ENCODE measurements at places on chromosomes 4 and X.

- no peak for DNase-seq
Measured at GRCh38 chrX:37580080-37580479, 8.6 kb downstream of the LANCL3 start.

- no peak for DNase-seq
Measured at GRCh38 chrX:36650622-36651021, 357.5 kb upstream of the FAM47C start.

GRCh38 chr4:132214519-132214918, 934.6 kb upstream of the PCDH10 start:
- no peak for DNase-seq

DNA sequence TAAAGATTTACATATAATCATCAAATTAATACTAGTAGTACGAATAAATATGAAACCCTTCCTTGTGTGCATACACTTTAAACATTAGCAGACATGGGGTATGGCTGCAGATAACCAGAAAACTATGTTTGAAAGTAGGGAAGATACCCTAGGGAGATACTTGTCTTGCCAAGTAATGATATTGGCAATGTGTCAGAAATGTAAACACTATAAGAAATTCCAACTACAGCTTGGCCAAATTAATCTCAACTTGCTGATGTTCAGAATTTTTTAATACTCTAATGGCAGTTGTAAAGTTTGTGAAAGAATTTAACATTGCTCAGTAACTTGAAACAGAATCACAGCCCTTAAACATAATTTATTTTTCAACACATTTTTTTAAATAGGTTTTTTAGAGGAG, 27.4 kb upstream of the HPGD start:
- peak; percentile 22 for DNase-seq

DNA sequence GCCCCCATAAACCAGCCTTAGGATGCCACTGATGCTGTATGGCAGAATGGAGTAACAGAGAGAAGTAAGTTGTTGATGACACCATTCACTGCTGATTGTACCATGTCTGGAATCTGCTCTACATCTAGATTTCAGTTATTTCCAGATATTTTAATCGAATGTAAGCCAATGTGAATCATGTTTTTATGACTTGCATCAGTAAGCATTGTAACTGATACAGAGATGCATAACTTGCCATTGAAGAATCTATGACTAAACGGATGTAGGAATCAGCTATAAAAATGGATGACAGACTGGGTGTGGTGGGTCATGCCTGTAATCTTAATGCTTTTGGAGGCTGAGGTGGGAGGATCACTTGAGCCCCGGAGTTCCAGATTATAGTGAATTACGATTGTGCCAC, 161.0 kb upstream of the GATB start:
- DNase-seq: no peak

DNA sequence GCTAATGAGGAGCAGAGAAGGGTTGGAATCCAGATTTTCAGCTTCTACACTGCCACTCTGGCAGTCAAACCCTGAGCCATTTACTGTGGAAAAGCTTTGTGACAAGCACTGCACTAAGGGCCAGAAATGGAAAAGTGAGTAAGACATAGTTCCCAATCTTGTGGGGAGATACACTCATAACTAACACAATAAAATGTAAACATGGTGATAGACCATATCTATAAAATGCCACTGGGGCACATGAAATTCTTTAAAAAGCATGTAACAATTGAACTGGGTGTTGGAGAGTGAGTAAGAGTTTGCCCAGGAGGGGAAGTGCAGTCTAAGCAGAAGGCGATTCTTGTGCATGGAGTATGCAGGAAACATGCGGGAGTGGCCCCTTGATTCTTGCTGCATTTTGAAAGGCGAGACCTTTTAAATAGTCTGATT, 32.0 kb upstream of the ANXA5 start:
- no peak for DNase-seq

- no peak for DNase-seq
Measured at GRCh38 chrX:2960861-2961515, 31.8 kb upstream of the ARSD start.

- no peak for DNase-seq
Measured at GRCh38 chr4:151688003-151688784, 72.6 kb downstream of the GATB start.

DNA sequence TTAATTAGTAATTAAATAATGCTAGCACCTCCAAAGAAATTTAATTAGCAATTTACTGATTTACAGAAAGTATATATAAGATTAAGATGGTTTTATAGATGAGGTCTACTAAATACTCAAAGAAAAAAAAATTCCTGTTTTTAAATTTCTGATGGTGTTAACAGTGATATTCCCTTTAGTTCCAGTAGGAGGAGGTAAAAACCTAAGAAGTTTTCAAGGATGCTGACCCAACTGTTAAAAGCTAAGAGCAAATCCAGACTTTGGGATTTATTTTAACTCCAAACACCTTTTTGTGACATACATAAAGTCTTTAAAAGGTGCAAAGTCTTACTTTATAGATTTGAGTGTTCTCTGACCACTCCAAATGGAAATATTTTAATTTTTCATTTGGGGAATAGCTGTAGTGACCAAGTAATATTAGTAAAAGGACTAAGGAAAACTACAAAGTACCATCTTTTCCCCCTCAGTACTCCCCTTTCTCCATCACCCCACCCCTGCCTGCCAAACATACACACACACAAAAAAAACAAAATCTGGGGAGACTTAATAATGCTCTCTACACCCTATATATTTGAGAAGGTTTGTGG, 34.2 kb upstream of the CSN1S1 start:
- DNase-seq: no peak

DNA sequence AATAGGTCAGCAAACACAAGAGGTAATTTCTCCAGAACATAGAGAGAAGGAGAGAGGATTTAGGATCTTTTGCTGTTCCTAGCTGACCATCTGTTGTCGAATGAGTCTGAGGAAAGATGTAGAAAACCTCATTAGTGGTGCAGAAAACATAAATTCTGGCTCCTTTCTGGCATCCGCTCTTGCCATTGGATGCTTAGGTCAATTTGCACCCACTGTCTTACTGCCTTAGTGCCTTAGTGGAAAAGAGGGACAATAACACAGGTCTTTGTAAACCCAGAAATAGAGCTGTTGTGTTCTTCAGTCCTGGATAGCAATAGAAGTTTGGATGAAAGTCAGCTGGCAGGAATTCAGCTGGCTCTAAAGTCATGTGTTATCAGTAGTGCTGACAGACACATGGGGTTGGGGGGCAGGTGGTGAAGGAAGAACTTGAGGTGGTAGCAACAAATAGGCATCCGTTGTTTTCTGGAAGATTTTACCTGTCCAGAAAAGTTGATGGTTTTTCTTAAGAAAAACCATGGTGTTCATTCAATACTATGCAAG, 78.2 kb downstream of the GLRA2 start:
- DNase-seq: no peak

DNA sequence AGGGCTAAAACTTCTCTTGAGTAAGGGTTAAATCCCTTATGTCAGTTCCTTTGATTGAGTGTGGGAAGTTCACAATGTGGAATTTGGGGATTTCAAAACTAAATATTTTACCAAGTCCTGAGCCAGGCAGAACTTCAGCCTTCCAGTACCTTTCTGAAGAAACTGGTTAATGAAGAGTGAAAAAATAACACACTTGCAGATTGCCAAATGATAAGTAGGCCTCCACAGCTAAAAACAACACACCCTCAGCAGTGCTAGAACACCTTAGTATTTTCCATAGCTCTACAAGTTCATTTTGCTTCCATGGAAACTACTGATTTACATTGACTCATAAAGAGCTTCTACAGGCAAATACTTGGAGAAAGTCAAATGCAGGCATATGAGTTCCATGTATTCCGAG, 326.8 kb downstream of the ZNF674 start:
- no peak for DNase-seq

GRCh38 chr4:126678618-126679017, 954.1 kb upstream of the INTU start:
- DNase-seq: no peak

GRCh38 chr4:177225605-177226004, 84.1 kb upstream of the NEIL3 start:
- no peak for DNase-seq

DNA sequence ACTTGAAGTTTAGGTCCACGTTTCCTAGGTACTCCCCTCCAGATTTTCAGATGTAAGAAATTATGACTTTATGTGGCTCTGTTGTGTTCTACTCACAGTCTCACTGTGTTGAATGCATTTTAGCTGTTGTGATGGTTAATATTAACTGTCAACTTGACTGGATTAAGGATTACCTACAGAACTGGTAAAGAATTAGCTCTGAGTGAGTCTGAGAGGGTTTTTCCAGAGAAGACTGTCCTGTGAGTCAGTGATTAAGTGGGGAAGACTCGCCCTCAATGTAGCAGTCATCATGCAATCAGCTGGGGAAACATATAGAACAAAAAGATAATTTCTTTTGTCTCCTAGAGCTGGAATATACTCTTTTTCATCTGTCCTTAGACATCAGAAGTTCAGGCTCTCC, 493.4 kb downstream of the ACTRT1 start:
- DNase-seq: no peak

GRCh38 chrX:24204331-24204730, 54.8 kb downstream of the ZFX start:
- DNase-seq: no peak

DNA sequence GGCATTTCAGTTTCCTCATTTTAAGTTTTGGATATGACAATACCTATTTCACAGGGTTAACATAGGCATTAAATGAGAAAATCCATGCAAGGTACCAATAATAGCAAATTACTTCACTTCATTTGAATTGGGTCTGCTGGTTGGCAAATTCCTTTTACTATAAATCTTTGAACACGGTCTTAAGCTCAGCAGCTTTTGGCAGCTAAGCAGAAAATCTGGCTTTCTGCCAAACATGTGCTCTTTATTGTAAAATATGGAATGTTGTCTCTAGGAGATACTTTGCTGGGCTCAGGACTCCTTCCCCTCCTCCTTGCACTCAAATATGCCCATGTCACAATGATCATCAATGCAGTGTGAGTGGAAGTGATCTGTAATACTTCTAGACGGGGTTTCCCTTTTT, 16.8 kb upstream of the DMP1 start:
- DNase-seq: peak; percentile 65

GRCh38 chrX:54818221-54818620, 10.7 kb downstream of the MAGED2 start:
- DNase-seq: no peak

- no peak for DNase-seq
Measured at GRCh38 chr4:107467461-107467860, 252.6 kb downstream of the PAPSS1 start.

- no peak for DNase-seq
Measured at GRCh38 chr4:189096717-189097116, 844.0 kb upstream of the FRG1 start.

GRCh38 chr4:106473515-106473914, 104.9 kb upstream of the GIMD1 start:
- no peak for DNase-seq

- no peak for DNase-seq
Measured at GRCh38 chrX:24276015-24276414, 37.9 kb downstream of the SUPT20HL2 start.

DNA sequence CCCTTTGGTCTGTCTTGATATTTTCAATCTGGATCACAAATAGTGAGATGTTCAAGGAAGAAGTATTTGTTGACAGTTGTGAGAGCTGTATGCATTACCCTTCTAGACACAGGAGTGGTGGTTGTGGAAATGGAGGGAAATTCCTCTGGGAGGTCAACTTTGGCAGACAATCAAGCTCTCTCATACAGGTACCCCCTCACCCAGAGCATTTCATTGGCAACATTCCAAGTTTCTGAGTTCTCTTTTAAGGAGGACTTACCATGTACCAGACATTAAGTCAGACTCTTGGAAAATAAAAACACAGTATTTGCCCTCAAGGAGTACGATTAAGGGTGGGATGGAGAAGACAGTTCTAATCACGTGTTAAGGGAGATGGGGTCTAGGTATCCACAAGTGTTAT, 45.3 kb downstream of the KLHL15 start:
- no peak for DNase-seq

DNA sequence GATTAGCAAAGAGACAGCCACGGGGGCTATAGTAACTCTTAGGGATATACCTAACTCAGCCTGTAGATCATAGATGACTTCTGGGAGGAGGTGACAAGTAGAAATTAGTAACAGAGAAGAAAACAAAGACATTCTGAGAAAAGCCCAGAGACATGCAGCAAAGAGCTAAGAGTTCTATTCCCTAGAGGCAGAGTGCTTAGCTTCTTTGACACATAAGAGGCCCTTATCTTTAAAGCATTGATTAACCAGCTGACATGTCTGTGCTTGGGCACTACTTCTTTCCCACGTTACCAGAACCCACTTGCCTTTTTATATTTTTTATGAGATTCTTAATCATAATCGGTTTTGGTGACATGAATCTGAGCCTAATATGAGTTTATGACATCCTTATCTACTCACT, 179.5 kb downstream of the GABRB1 start:
- no peak for DNase-seq

DNA sequence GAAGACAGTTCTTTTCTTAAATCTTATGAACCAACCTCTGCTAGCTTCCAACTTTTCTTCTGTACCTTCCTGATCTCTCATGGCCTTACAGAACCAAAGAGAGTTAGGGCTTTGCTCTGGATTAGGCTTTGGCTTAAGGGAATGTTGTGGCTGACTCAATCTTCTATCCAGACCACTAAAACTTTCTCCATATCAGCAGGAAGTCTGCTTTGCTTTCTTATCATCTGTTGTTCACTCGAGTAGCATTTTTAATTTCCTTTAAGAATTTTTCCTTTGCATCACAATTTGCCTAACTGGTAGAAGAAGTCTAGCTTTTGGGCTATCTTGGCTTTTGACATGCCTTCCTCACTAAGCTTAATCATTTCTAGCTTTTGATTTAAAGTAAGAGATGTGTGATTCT, 167.0 kb downstream of the TBCK start:
- DNase-seq: no peak

- DNase-seq: no peak
Measured at GRCh38 chrX:111167334-111167733, 71.3 kb downstream of the PAK3 start.

All from hindlimb muscle (tissue), 1 donor.